ENCODE measurements at places on chromosomes 16 and 17.

DNA sequence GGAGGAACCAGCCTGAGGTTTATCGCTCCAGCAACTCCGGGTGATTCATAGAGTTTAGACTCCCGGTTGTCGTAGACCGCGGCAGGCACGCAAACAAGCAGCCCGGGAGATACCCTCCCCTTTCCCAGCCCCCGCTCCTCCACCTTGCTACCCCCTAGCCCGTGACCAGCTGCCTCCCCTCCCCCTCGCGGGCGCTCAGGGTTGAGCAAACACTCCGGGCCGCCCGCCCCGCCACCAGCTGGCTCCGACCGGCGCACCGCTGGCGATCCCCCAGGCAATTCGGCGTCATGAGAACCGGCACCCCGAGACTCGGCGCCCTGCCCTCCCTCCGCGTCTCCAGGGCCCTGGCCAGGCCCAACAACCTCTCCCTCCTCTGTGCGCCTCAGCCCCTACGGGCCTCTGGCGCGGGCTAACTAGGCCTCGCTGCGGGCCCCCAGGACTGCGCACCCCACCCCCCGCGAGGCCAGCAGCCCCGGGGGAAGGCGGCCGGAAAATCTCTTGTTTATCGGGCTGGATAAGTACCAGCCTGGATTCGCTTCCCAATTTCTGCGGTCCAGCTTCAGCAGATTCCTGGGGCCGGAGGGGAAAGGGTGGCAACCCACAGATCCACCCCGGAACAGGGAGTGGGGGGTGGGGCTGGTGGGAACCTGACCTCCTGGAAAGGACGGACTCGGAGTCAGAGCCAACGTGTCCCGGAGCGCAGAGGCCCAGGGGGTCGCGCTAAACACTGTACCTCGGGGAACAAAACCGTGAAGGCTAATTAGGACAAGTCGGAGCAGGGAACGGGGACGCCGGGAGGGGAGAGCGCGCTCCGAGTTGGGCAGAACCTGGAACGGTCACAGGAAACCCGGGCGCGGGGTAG is 951 bp upstream of the GPRC5C start:
- DNase-seq = peak; percentile 85

DNA sequence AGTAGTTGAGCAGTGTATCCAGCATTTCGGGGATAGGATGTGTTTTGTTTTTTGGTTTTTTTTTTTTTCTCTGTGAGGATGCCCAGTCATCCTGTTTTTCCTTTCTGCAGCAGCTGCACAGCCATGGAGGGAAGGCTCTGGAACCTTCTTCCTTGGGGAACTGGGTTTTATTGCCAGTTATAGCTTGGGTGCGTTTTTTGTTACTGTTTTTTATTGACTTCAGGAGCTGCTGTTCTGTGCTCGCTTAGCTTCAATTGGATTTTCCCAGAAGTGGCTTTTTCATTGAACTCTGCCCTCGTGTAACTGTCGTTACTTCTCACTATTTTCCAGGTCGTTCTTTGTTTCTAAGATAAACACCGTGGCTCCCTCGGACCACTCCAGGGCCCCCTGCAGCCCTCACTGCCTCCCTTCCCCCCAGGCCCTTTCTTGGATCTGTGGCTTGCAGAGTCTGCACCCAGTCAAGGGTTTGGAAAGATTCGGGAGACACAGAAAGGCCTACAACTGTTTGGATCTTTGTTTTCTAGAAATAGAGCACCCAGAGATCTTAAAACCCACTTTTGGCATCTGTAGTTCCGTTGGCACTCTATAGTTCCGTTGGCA is 119.7 kb upstream of the CACNG5 start:
- DNase-seq = no peak

DNA sequence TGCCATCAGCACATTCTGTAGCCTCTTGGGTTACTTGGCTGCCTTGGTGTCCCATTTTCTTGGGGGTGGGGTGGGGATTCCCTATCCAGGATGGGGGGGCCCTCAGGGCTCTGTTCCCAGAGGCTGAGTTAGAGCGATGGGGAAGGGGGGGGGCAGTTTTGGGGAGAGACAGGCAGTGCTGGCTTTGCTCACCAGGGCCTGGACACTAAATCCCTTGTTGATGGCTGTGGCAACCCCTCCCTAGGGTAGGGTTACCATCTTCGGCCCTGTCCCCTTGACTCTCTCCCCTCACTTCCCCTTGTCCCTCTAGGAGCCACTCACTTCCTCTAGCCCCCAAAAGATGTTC is 660 bp upstream of the ATP2A1 start:
- no peak for DNase-seq

- no peak for DNase-seq
These were observed 7.9 kb downstream of the P2RX5 start for GRCh38 chr17:3688027-3688553.

DNA sequence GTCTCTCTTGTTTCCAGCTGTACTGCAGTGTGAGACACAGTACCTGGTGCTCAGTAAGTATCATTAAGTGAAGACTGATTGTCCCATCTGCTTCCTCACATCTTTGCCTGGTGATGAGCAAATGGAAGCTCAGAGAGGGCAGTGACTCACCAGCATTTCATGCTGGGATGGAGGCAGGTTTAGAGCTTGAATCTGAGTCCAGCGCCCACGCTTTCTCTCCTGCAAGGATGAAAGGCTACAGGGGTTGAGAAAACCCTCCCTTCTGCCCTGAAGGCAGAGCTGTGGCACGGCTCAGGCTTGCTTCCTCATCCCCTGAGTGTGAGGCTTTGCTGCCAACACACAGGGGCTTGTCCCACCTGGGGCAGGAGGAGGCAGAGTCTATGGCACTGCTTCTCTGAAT is 1.5 kb upstream of the RNF112 start:
- peak; percentile 59 for DNase-seq

GRCh38 chr16:69307856-69308255 is 3.3 kb upstream of the VPS4A start:
- DNase-seq = no peak

DNA sequence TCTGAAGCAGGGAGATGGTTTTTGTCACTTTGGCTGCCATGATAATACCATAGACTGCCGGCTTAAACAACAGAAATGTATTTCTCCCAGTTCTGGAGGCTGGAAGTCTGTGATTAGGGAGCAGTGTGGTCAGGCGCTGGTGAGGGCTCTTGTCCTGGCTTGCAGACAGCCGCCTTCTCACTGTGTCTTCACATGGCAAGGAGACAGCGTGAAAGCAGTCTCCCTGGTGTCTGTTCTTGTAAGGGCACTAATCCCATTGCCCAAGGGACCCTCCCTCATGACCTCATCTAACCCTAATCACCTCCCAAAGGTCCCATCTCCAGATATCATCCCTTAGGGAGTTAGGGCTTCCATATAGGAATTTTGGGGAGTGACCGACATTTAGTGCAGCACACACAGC is 167.0 kb downstream of the ENGASE start:
- DNase-seq = no peak

- no peak for DNase-seq
These were observed 44.0 kb downstream of the PIGL start for GRCh38 chr17:16261049-16261448.

DNA sequence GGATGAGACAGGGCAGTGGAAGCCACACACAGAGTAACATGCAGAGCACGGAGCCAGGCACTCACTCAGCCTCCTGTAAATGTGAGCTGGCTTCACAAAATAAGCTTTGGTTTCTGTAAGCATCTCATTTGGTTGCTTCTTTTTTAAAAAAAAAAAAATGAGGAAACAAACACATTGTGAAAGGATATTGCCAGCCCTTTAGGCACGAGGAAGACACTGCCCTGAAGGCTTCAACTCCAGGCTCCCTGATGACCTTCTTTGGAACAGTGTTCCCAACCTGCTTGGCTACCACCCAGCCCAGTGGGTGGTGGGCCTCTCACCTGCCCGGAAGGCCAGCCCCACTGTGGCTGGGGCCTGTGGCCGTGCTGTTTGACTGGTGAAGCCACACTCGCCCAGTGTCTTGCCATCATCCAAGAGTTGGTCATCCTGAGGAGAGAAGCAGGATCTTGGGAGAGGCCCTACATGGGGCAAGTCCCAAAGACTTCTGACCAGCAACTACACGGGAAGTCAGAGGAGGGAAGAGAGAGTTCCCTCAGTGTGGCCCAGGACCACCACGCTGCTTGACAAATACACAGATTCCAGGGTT is 1.9 kb downstream of the ELOB start:
- DNase-seq = no peak

GRCh38 chr17:10264051-10264450 is 65.6 kb upstream of the GAS7 start:
- DNase-seq = no peak

- DNase-seq = no peak
These were observed 33.7 kb downstream of the GINS3 start for GRCh38 chr16:58425756-58426494.

DNA sequence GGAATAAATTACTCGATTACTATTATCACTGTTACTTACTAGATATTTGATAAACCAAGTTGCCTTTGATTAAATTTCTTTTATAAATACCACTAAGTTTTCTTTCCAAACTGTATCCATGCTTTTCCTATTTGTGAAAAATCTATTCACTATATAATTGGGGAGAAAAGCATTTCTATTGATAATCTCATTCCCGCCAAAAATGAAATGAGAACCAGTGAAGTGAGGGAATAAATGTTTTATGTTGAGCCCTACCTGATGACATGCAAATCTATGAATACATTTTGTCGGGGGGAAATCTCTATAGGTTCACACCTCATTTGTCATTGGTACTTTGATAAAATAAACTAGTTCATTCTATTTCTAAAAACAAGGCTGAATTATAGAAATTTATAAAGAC is 15.7 kb downstream of the BRIP1 start:
- no peak for DNase-seq

DNA sequence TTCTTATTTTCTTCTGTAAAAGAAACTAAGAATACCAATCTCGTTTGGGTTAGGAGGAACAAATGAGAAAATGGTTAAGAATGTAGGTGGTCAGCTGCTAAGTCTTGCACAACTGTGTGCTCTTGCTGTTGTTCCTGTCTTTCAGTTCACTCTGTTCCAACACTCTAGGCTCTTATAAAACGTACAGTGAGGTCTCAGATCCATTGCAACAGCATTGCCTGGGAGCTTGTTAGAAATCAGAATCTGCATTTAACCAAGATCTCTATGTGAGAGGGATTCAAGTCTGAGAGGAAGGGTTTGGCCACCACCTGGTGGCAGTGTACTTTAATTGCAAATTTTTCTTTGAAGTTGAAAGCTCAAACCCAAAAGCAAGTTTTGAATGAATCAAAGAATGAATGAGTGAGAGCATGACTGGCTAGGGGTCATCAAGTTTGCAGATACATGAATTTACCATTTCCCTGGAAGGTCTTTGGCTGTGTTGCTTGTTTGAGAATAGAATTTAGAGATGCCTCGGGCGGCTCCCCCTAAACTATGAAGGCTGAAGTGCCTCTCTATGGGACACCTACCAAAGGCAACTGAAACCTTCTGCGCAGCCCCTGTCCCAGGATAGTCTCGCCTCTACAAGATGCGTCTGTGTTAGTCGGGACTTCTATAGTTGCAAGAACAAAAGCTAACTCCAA is 2.5 kb downstream of the ALOX15B start:
- DNase-seq = peak; percentile 70

DNA sequence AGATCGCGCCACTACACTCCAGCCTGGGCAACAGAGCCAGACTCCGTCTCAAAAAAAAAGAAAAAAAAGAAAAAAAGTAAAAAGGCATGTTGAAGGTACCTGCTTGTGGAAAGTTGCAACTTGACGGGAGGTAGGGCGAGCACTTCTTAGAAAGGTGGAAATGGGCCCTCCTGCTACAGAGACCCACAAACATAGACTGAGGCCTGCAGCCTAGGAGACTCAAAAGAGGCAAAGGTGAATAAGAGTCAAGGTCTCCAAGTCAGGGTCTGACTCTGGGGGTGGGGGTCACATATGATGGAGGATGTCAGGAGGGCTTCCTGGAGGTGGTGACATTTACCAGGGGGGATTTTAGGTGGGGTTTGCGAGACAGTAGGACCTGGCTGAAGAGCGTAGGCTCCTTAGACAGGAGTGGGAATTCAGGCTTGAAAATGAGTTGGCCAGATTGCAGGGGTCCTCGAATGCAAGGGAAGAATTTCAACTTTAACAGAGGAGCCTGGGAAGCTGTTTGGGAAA is 303.0 kb downstream of the SEC14L1 start:
- DNase-seq = no peak

DNA sequence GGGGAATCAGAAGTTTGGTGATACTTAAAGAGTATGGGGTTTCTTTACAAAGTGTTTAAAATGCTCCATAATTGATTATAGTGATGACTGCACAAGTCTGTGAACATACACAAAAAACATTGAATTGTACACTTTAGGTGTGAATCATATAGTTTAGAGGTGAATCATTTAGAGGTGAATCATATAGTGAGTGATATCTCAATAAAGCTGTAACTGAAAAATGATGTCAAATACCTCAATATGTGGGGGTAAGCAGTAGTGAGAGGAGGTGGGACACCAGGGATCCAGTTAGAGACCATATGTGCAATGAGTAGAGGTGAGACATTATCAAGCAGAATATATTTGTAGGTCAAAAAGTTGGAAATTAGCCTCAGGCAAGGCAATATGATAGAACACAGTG is 264.5 kb downstream of the PMP22 start:
- DNase-seq = no peak

GRCh38 chr16:57023541-57024249 is 34.3 kb downstream of the NLRC5 start:
- DNase-seq = no peak

DNA sequence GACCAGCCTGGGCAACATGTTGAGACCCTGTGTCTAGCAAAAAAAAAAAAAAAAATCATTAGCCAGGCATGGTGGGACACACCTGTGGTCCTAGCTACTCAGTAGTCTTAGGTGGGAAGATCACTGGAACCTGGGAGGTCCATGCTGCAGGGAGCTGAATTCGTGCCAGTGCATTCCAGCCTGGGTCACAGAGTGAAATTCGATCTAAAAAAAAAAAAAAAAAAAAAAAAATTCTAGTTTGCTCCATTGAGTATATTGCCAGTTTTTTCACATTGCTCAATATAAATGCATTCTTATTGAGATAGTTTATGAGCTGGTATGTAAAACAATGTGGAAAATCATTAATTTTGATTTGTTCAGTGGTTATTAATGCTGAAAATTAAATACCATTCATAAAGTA is 52.0 kb downstream of the ABHD15 start:
- DNase-seq = no peak

DNA sequence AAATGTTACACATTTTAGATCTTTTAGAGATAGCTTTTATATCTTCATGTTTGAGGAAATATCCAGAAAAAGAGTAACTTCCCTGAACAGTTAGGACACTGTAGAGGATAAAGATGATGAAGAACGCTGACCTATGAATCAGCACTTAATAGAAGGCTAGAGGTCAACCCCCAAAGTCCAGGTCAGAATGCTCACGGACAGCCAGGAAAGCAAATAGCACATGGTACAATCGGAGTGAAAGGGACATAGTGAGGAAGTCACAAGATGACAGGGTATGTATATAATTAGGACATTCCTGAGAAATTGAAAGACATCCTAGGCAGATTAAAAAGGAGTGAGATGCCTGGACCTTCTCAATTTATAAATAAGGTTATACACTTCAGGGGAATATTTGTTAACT is 55.1 kb upstream of the CNTNAP4 start:
- no peak for DNase-seq

DNA sequence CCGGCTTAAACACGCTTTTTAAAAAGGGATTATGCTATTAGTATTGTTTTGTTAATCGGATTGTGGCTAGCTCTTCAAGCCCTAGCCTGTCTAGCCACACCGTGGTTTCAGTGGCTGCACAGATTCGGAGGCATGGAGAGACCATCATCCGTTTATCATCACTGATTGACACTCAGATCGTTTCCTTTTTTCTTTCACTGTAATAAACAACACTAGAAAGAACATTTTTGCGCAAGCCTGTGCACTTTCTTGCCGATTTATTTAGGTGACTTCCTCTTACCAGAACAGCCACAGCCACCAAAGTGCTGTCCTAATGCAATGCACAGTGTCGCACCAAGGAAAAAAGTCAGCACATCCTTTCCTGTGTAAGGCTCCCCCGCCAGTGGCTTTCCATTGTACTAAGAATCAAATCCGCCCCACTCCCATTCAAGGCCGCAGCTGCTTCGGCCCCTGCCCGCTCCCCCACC is 78.2 kb downstream of the CRISPLD2 start:
- no peak for DNase-seq
